AG09309 (cell line): ENCODE measurements at places on chromosomes 12 and 14.
A peak's percentile ranks its signal among the peaks of the same experiment; 100 is the strongest.

DNA sequence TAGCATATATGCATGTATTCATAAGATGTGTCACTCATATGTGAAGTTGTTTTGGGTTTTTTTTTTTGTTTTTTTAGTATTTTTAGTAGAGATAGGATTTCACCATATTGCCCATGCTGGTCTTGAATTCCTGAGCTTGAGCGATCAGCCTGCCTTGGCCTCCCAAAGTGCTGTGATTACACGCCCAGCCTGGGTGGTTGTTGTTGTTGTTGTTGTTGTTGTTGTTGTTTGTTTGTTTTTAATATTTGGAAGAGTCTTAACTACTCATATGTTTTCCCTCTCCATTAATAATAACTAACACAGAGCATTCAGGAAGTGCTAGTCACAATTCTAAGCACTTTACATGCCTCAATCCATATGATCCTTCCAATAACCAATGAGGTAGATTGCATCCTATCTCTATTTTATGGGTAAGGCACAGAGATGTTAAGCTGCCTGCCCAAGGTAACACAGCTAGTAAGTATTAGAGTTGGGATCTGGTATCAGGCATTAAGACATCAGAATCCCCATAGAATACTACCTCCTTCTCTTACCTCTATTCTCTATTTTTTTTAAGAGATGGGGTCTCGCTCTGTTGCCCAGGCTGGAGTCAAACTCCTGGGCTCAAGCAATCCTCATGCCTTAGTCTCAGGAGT is 27.6 kb downstream of the SLC25A21 start:
- no peak for DNase-seq

- no peak for DNase-seq
Observed at GRCh38 chr12:89762498-89763170, 54.0 kb upstream of the ATP2B1 start.

- no peak for DNase-seq
Observed at GRCh38 chr12:131535779-131536178, 175.1 kb upstream of the SFSWAP start.

DNA sequence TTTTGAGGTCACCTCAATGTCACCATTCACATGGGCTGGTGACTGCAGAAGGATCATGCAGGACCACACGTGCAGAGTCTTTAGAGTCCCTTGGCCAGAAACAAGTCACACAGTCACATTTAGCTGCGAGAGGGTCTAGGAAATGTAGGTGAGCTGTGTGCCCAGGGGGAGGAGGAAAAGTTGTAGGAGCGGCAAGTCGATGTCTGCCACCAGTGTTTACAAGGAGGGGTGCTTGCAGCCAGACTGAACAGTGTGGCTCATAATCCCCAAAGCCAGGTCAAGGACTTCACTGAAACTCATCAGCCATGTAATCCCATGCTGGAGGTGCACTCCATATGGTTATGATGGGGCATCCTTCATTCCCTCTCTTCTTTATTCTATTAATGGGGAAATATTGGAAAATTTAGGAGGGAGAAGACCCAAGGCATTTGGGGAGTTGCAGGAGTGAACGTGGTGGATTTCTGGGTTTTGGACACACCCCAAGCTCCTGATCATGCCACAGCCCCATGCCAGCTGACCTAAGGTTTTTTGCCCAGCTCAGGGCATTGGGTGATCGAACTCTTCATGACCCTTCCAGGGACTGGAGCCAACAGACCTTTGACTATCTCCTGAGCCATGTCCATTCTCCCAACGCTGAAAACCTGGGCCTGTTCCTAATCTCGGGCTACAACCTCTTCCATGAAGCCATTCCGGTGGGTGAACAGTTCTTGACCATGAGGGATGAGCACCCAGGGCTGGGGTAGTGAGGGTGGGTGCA is 7.2 kb downstream of the DAO start:
- no peak for DNase-seq

- peak; percentile 67 for DNase-seq
Observed at GRCh38 chr14:67221248-67221981, 19.8 kb upstream of the PALS1 start.

GRCh38 chr14:91861091-91861490 is 6.2 kb downstream of the TC2N start:
- DNase-seq, result no peak

DNA sequence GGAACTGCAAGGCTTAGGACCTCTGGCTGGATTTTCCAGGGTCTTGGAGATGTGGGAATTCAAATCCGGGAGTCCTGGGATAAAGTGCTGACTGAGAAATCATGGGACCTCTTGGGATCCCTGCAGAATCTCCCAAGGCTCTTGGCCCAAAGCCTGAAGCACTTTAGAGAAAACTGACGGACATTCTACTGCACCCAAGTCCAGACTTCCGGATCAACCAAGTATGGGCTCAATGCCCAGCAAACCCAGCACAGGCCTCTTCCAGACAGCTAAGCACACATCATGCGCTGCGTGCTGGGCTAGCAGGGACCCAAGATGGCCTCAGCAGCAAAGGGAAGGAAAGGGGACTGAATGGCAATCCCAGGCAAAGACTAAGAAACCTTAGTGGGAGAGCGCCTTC is 85.0 kb downstream of the ACTN1 start:
- DNase-seq, result no peak

DNA sequence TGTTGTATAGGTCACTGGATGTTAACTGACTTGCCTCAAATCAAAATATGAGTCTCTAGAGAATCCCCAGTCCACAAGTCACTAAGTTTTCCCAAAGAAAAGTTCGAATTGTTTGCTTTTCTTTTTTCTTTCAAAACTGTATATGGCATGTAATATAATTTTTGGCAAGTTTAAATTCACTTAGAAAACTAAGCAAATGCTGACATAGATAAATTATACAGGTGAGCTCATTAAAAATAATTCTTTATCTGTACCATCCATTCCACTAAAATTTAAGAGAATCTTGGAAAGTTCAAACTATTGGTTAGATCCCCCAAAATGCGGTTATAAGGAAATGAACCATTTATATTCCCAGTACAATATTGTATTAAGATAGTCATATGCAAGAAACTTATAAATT is 145.6 kb upstream of the AMIGO2 start:
- DNase-seq, result no peak

DNA sequence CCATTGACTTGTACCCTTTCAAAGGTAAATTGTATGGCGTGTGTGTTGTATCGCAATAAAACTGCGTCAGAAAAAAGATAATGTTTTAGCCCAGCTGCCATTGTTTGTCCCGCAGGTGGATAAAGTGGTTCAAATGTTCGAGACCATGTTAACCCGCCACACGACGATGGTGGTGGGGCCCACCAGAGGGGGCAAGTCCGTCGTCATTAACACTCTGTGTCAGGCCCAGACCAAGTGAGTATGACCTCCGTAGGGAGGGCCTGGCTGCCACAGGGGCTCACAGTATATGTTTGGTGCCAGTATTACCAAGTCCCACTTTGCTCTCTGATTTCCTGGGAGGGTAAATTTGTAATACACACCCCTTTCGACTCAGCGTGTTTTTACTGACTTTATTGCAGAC is 96.9 kb downstream of the DNAH10 start:
- no peak for DNase-seq

DNA sequence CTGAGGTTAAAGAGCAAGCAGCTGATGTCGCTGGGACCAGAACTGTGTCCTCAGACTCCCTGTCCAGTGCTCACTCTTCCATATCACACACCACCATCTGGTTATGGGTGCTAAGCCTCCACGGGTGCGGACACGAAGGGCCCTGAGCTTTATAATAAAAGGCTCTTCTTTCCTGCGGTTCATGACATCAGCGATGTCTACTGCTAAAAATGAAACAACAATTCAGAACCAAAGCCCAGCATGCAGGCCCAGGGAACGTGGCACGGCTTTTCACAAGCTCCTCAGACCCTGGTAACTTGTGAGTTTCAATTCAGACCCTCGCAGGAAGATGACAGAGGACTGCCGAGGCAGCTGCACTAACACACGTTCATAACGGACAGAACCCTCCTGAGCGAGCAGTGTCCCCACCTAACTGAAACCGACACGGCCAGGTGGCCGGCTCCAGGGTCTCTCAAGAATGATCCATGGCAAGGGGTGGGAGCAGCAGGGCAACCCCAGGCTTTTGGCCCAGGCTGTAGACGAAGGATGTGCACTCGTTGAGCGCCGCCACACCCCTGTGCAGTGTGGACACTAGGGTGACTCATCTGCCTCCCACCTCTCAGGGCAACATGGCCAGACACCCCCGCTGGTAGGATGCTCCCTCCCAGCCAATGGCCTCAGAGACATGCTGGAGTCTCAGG is 180.3 kb downstream of the CALM1 start:
- no peak for DNase-seq

DNA sequence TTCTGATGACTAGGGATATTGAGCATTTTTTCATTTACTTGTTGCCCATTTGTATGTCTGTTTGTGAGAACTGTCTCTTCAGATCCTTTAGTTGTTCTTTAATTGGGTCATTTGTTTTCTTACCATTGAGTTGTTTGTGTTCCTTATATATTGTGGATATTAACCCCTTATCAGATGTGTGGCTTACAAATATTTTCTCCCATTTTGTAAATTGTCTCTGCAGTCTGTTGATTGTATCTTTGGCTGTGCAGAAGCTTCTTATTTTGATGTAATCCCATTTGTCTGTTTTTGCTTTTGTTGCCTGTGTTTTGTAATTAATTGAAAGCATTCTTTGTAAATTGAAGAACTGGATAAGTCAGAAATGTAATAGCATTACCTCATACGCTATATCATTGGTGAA is 459.1 kb upstream of the FOXG1 start:
- DNase-seq, result no peak

- no peak for DNase-seq
Observed at GRCh38 chr12:1173781-1174617, 183.0 kb downstream of the ERC1 start.

- DNase-seq, result no peak
Observed at GRCh38 chr12:34346372-34347034, 324.2 kb downstream of the ALG10 start.

- no peak for DNase-seq
Observed at GRCh38 chr14:94135476-94135875, 6.1 kb upstream of the IFI27L2 start.

DNA sequence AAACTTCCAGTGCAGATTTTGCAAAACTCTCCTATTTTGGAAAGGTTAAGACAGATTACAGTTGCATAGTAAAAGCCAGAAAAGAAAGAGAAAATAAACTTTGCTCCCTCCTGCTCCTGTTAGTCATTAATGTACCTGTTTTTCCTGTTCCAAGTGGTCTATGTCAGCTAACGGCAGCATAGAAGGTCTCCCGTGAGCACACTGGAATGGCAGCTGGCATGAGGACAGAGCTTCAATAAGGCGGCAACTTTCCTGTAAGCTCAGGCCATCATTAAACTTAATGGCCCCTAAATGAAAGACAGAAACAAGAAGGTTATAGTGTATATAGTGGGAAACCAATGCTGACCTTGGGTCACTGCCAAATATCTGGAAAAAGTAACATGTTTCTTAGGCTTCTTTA is 16.0 kb downstream of the EIF2B2 start:
- DNase-seq, result no peak

- no peak for DNase-seq
Observed at GRCh38 chr14:102154821-102155549, 15.3 kb downstream of the WDR20 start.

- DNase-seq, result no peak
Observed at GRCh38 chr12:38638401-38638800, 267.0 kb downstream of the CPNE8 start.

DNA sequence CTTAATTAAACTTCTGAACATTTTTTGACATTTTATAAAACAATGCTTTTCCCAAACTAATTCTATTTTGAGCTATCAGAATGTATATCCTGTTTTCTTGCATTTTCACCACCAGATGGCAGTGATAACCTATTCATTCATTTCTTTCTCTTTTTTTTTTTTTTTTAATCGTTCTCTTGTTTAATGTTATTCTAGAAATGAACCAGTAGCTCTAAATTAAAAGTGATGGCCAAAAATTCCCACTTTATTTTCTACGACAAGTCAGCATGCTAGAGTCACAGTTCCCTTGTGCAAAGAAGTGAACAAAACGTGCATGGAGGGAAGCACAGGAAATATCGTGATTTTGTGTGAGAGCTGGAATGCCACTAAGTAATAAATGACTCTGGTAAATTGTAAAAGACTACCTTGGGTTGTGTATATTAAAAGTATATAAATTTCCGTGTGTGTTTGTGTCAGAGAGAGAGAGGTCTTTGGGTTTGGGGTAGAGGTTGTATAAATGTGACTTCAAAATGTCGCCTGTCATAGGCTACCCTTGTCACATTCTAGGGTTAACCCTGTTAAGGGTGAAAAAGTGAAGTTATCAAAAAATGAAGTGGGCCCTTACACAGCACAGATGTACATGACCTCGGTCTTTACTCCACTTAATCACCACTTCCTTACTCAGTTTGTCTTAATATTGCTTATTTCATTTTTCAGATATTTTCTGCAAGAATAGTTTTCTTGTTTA is 40.4 kb upstream of the LDHB start:
- DNase-seq, result no peak

DNA sequence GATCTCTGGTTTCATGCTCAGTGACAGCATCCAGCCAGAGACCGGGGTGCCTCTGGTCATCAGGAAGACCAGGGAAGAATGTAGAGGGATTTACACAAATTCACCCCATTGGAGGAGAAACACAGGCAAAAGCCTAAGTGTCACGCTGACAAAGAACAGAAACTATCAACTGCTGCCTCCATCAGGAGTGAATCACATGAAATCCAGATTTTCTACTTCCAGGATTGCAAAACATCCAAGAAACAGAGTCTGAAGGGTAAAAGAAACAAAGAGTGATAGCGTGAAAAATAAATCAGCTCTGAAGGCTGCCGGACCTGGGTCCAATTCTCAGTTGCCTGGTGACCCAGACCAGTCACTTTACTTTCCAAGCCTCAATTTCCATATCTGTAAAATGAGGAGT is 136.1 kb upstream of the MAP1LC3B2 start:
- DNase-seq, result peak; percentile 63

GRCh38 chr12:76250256-76250655 is 98.0 kb downstream of the BBS10 start:
- DNase-seq, result no peak

GRCh38 chr14:52550661-52551060 is 1.6 kb downstream of the TXNDC16 start:
- no peak for DNase-seq

- DNase-seq, result peak; percentile 55
Observed at GRCh38 chr14:59161561-59162175, 26.8 kb upstream of the DAAM1 start.

- DNase-seq, result no peak
Observed at GRCh38 chr12:130371296-130371695, 33.6 kb downstream of the PIWIL1 start.

- no peak for DNase-seq
Observed at GRCh38 chr12:129719416-129719815, 184.4 kb downstream of the TMEM132D start.

- no peak for DNase-seq
Observed at GRCh38 chr12:86729739-86730138, 473.5 kb upstream of the MGAT4C start.

DNA sequence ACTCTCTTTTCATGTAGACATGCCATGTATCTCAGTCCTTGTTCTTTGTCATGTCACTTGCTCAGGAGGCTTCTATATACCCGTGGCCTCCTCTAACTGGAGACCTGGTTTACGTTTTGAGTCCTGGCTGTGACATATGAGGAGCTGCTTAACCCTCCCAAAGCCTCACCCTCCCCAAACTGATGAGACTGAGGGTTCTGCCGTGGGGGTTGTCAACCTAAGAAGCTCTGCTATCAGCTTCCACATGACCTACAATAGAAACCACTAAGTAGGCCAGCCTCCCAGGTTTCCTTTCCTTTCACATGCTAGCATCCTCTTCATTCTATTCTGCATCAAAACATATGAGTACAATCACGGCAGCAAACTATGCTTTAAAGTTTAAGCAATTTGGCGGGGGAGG is 76.8 kb upstream of the WSCD2 start:
- no peak for DNase-seq
